Breast epithelium (tissue), 4 donors: ENCODE measurements at places on chromosomes 11 and 22. TPM values are rescaled to one million over a fixed set of nuclear protein-coding genes. Genes with fewer than 3 reads are reported as not detected.

DNA sequence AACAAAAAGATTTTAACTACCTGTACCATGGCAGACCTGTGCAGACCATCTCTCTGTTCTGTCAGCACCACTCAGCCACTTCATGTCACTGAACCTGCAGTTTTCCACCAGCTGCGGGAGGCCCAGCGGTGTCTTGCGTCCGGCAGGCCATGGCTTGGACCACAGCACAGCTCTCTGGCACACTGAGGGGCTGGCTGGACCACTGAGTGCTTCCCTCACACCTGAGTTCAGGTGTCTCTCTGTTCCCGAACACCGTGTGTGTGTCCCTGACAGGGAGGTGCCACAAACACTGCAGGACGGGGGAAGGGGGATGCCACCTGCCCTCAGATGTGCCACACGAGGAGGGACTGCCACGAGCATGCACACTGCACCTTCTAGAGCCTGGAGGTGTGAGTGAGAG is 17.7 kb downstream of the MOV10L1 start:
- H3K4me3 ChIP-seq = no peak overlapping the region
- H3K27me3 ChIP-seq = no peaks in the 10 kb centered on the region
- DNase-seq = no peak
- H3K4me1 ChIP-seq = no peaks in the 10 kb centered on the region
- no peaks in the 10 kb centered on the region for H3K36me3 ChIP-seq

Gene DEPDC7
- total RNA-seq = 0.98 TPM

Gene P2RY6
- total RNA-seq = 3.4 TPM

Gene TNNT3
- total RNA-seq = 3.6 TPM

- H3K4me1 ChIP-seq = no peaks in the 10 kb centered on the region
- H3K27ac ChIP-seq = no peak overlapping the region
- H3K36me3 ChIP-seq = no peaks in the 10 kb centered on the region
Measured at GRCh38 chr11:118851970-118852369, 31.7 kb upstream of the CXCR5 start.

DNA sequence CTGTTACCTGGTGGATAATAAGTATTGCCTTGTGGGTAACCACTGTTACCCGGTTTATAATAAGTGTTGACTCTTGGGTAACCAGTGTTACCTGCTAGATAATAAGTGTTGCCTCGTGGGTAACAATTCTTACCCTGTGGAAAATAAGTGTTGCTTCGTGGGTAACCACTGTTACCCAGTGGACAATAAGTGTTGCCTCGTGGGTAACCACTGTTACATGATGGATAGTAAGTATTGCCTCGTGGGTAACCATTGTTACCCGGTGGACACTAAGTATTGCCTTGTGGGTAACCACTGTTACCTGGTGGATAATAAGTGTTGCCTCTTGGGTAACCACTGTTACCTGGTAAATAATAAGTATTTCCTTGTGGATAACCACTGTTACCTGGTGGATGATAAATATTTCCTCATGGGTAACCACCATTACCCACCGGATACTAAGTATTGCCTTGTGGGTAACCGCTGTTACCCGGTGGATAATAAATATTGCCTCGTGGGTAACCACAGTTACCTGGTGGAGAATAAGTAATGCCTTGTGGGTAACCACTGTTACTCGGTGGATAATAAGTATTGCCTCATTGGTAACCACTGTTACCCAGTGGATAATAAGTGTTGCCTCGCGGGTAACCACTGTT is 8.7 kb upstream of the NXPE4 start:
- DNase-seq = no peak
- H3K27ac ChIP-seq = no peak overlapping the region
- no peaks in the 10 kb centered on the region for H3K36me3 ChIP-seq
- H3K4me3 ChIP-seq = no peak overlapping the region

- H3K36me3 ChIP-seq = no peaks in the 10 kb centered on the region
- no peaks in the 10 kb centered on the region for H3K4me1 ChIP-seq
- no peak overlapping the region for H3K4me3 ChIP-seq
- no peaks in the 10 kb centered on the region for H3K27me3 ChIP-seq
Measured at GRCh38 chr11:129234978-129235377, 42.9 kb upstream of the ARHGAP32 start.

Gene MS4A3
- total RNA-seq = not detected

- no peaks in the 10 kb centered on the region for H3K36me3 ChIP-seq
- H3K27me3 ChIP-seq = no peaks in the 10 kb centered on the region
- no peak overlapping the region for H3K4me3 ChIP-seq
- H3K4me1 ChIP-seq = no peaks in the 10 kb centered on the region
- H3K27ac ChIP-seq = no peak overlapping the region
Measured at GRCh38 chr22:45582236-45582954, 79.7 kb downstream of the FBLN1 start.

DNA sequence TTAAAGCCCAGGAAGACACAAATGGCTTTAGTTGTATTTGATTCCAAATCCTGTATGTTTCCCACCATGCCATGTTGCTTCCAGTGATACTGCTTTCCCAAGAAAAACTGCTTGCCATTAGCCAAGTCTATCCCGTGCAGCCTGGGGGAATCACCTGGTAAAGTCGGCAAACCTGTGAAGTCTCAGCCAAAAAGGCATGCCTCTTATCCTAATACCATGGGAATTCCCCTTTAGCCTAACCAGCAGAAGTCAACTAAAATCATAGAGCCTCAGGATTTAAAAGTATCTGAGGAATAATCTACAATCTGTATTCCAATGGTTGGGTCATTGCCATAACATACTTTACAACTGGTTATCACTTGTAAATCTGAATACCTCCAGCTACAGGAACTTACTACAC is 869.4 kb downstream of the DLG2 start:
- H3K27me3 ChIP-seq = no peaks in the 10 kb centered on the region
- H3K4me3 ChIP-seq = no peak overlapping the region
- DNase-seq = no peak

Gene PNPLA2
- 109 TPM for total RNA-seq

DNA sequence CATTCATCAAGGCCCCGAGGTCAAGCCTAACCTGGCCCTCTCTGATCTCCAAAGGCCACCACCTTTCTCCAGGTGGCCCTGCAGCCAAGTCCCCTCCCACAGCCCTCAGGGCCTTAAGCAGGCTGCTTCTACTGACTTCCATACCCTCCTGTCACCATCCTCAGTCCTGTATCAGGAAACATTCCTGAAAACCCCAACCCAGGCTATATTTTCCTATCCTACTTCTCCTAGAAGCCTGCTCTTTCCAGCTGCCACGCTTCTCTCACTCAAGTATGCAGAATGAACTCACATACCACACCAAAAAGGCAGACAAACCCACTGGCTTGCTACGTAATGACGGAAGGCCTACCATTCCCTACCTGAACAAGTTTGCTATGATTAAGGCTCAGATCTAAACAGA is 23.6 kb downstream of the MORC2 start:
- peaks cover 2% of the 10 kb centered on the region for H3K36me3 ChIP-seq
- no peaks in the 10 kb centered on the region for H3K27me3 ChIP-seq
- H3K4me1 ChIP-seq = peaks cover 4% of the 10 kb centered on the region
- DNase-seq = no peak

Gene HBD
- total RNA-seq = not detected

DNA sequence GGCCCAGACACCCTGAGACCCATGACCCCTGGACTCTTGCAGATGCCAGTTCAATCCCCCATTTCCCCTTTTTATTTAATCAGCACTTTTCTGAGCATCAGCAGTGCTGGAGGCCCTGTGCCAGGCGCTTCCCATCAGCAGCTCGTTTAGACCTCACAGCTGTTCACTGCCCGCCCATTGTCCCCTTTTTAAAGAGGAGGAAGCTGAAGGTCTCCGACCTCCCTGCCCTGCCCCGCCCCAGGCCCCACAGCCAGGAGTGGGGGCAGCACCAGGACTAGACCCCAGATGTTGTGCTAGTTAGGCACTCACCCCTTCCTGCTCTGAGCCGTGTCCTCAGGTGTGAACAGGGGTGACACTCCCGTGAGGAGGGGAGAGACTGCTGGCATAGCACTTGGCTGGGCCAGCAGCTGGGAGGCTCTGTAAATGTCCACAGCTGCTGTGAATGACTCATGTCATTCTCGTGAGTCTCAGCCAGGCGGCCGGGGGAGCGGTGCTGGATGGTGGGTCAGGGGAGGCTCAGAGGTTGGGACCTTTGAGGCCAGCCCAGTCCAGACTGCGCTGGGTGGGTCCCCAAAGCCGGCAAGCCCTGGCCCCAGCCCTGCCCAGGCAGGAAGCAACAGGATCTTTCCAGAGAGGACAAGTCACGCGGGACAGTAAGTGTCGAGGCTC is 19.9 kb downstream of the EMID1 start:
- H3K4me1 ChIP-seq = no peaks in the 10 kb centered on the region
- H3K27ac ChIP-seq = peak overlapping the region; percentile 56
- no peaks in the 10 kb centered on the region for H3K27me3 ChIP-seq
- no peak for DNase-seq
- H3K36me3 ChIP-seq = no peaks in the 10 kb centered on the region
- H3K4me3 ChIP-seq = no peak overlapping the region

- H3K36me3 ChIP-seq = peaks cover 15% of the 10 kb centered on the region
- H3K27me3 ChIP-seq = no peaks in the 10 kb centered on the region
- no peaks in the 10 kb centered on the region for H3K4me1 ChIP-seq
- H3K4me3 ChIP-seq = no peak overlapping the region
- no peak overlapping the region for H3K27ac ChIP-seq
Measured at GRCh38 chr22:41659941-41660340, 28.7 kb downstream of the SNU13 start.

Gene NUP98
- total RNA-seq = 178 TPM

GRCh38 chr11:103805688-103806009 is 230.8 kb upstream of the DDI1 start:
- DNase-seq = no peak
- peak overlapping the region; percentile 64 for H3K27ac ChIP-seq
- H3K27me3 ChIP-seq = no peaks in the 10 kb centered on the region
- H3K4me3 ChIP-seq = no peak overlapping the region
- H3K36me3 ChIP-seq = no peaks in the 10 kb centered on the region

Gene MRGPRX3
- total RNA-seq = not detected

GRCh38 chr11:14908214-14908880 is 16.3 kb upstream of the CYP2R1 start:
- H3K27me3 ChIP-seq = peaks cover 4% of the 10 kb centered on the region
- H3K27ac ChIP-seq = no peak overlapping the region
- H3K36me3 ChIP-seq = no peaks in the 10 kb centered on the region
- no peak for DNase-seq
- no peak overlapping the region for H3K4me3 ChIP-seq

DNA sequence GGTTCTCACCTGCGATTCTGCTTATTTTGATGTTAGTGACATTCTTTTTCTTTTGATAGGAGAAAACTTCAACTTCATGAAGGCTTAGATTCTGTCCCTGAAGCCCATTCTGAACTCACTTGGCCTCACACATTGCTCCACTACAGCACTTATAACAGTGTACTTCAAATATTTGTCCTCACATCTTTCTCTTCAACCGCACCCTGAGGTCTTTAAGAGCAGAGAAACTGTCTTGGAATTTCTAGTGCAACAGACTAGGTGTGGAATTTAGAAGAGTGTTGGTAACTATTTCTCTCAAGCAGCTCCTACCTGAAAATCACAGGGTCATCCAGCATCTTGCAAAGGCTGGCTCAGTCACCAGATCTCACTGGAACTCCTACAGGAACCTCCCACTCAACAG is 7.8 kb downstream of the MRGPRX3 start:
- H3K4me3 ChIP-seq = no peak overlapping the region
- DNase-seq = no peak
- no peaks in the 10 kb centered on the region for H3K27me3 ChIP-seq
- no peaks in the 10 kb centered on the region for H3K4me1 ChIP-seq
- no peak overlapping the region for H3K27ac ChIP-seq

Gene VSIG2
- not detected for total RNA-seq

DNA sequence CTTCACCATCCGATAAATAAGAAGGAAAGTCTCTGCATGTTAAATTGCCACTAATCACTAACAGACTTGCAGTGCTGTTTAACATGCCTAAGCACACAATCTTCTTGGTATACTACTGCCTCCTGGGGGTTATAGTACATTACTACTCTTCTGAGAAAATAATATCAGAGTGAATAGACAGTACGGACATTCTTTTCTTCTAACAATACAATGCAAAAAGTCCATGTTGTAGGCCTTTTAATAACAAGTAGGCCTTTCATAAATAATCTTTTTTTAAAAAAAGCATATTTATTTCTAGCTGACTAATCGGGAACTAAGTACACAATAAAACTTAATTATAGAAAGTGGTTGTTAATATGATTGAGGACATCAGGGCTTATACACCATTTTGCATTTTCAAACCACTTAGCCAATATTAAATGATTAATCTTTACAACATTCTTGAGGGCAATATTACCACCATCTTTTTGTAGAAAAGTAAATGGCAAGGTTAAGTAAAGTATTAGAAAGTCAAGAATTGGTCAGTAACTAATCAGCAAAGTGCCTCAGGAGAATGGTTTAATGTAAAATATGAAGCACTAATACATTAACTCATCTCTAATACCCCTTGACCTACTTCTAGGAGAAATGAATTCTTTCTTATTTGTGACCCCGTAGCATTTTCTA is 84.7 kb downstream of the TTC28 start:
- no peak for DNase-seq
- H3K4me3 ChIP-seq = no peak overlapping the region
- H3K27ac ChIP-seq = no peak overlapping the region

GRCh38 chr11:66126064-66126463 is 56.0 kb downstream of the PACS1 start:
- H3K36me3 ChIP-seq = no peaks in the 10 kb centered on the region
- H3K4me1 ChIP-seq = no peaks in the 10 kb centered on the region
- no peaks in the 10 kb centered on the region for H3K27me3 ChIP-seq
- peak overlapping the region; percentile 74 for H3K27ac ChIP-seq
- no peak overlapping the region for H3K4me3 ChIP-seq

GRCh38 chr11:67270256-67271204 is 4.3 kb downstream of the GRK2 start:
- no peaks in the 10 kb centered on the region for H3K36me3 ChIP-seq
- no peaks in the 10 kb centered on the region for H3K27me3 ChIP-seq
- peak overlapping the region; percentile 12 for H3K4me3 ChIP-seq
- peak overlapping the region; percentile 92 for H3K27ac ChIP-seq

Gene HEPN1
- total RNA-seq = not detected

- H3K27ac ChIP-seq = no peak overlapping the region
- H3K4me1 ChIP-seq = no peaks in the 10 kb centered on the region
- no peak for DNase-seq
- H3K27me3 ChIP-seq = no peaks in the 10 kb centered on the region
Measured at GRCh38 chr11:130995266-130995665, 79.0 kb upstream of the SNX19 start.

DNA sequence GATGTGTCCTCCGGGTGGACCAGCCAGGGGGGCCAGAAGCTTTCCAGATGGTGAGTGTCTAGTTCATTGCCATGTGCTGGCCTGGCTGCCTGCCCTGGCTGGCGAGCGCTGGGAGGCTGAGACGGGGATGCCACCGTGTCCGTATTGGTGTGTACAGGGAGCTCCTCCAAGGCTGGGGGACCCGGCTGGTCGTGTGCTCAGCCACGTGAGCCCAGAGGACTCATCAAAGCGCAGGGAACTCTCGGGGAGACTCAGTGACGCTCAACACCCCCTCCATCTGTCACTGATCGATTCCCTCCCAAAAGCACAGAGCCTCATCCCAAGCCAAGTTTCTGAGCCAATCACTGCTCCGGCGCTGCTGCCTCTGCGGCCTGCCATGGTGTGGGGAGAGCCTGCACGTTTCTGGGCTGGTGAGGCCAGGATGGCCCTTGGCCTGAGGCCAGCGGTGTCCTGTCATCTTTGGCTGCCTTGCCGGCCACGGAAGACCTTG is 423.7 kb downstream of the SHANK2 start:
- H3K27me3 ChIP-seq = peaks cover 11% of the 10 kb centered on the region
- no peaks in the 10 kb centered on the region for H3K36me3 ChIP-seq
- H3K27ac ChIP-seq = no peak overlapping the region
- DNase-seq = no peak
- H3K4me1 ChIP-seq = no peaks in the 10 kb centered on the region
- H3K4me3 ChIP-seq = no peak overlapping the region
